Activated CD8-positive, alpha-beta memory T cell treated with anti-CD3 and anti-CD28 coated beads for 24 hours (primary cell): ENCODE measurements at places on chromosomes 12 and 14.

- DNase-seq = no peak
Measured at GRCh38 chr12:130166306-130166705, 4.0 kb downstream of the FZD10 start.

DNA sequence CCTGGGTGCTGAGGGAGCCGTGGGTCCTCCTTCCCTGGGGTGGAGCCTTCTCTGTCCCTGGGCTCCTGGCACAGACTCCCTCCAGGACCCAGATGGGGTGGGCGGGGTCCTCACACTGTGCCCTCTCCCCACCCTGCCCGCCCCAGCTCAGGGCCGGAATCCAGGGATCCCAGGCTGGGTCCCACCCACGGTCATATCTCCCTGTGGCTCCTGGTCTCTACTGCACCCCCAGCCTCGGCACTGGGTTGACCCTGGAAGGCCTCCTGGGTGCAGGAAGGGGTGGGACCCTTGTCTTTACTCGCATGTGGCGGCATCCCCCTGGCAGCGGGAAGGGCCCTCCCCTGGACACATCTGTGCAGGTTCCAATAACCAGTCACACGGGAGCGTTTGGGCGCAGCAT is 75.8 kb upstream of the EIF5 start:
- DNase-seq = no peak

- no peak for DNase-seq
Measured at GRCh38 chr14:23528555-23528954, 23.0 kb downstream of the ZFHX2 start.

DNA sequence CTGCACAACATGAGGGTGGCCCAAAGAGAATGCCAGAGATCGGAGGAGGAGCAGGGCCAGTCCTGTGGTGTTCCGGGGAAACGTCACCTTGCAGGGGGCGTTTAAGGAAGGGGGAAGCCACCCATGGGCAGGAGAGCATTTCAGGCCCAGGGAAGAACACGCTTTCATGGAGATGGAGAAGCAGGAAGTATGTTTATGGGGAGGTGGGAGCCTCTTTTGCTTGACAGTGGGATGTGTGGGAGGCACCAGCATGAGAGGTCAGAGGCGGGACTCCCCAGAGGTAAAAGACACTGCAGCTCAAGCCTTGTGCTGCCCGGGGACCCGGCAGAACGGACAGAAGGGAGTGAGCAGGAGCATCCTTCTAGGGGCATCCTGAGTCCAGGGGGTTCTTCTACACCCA is 1.3 kb upstream of the LRTM2 start:
- DNase-seq = no peak

GRCh38 chr14:79809849-79810612 is 401.3 kb downstream of the DIO2 start:
- no peak for DNase-seq

DNA sequence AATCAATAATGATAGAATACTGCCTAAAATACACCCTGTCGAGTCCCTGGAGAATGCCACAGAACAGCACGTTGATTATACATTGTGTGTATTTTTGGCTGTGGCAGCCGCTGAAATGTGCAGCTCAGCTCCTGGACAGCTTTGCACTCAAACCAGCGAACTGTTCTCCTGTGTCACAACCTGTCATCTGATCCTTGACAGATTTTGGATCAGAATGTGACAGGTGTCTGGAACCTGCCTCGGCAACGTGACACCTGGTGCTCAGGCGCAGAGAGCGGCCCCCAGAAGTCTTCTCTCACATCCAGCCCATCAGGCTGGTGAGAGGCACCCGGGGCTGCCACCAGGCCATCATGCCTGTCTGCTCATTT is 19.3 kb downstream of the MVK start:
- no peak for DNase-seq

DNA sequence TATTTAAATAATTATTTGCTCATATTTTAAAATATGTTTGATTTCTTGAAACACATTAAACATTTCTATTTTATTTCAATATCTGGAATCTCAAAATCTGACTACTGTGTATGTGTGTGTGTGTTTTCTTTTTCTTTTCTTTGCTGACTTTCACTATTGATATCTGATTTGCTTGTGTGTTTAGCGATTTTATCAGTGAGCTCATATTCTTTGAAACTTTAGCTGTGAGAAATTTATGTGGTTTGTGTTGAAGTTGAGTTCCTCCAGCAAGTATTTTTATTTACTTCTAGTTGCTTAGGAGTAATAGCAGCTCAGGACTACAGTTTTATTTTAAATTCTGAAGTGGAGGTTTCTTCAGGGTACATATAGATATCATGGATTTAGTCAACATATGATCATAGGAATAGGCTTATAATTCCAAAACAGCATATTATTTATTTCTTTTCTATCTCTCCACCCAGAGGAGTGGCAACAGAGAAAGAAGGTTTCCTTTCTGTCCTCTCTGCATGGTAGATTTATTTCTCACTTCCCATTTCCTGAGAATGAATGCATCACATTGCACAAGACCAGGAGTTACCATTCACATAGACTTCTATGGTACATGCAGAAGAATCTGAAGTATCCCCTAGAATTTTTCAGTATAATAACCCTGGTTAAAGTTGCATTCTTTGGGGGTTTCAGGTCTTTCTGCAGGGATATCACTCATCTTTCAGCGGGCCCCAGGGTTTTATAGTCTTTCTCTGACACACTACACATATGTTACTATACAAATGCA is 60.5 kb downstream of the PTPRQ start:
- DNase-seq = no peak

DNA sequence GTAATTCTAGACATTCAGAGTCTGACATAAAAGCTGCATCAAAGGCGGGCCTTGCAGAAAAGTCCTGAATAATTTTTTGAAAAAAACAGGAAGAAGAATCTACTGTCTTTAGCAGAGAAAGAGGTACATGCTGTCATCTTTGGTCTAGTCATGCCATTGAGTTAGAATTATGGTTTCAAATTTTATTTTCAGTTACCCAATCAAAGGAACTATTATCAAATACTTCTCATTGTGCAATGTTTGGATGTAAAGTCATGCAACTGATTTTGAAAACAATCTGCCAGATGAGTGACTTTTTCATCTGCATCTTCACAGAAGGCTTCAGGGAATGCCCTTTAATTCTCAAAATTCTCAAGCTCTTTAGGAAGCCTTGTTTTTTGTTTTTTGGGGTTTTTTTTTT is 803.5 kb downstream of the FLRT2 start:
- no peak for DNase-seq

GRCh38 chr12:55629058-55629841 is 7.4 kb upstream of the OR10P1 start:
- no peak for DNase-seq

DNA sequence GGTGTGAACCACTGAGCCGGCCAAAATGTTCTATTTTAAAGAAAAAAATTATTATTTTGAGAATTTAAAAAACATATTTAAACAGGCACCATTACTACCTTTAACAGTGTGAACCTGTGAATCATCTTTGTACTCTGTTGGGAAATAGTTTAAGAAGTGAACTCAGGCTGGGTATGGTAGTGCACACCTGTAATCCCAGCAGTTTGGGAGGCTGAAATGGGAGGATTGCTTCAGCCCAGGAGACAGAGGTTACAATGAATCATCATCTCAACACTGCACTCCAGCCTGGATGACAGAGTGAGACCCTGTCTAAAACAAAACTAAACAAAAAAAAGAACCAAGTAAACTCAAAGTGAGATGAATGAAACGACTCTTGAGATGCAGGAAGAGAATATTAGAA is 3.1 kb upstream of the WDR89 start:
- no peak for DNase-seq

DNA sequence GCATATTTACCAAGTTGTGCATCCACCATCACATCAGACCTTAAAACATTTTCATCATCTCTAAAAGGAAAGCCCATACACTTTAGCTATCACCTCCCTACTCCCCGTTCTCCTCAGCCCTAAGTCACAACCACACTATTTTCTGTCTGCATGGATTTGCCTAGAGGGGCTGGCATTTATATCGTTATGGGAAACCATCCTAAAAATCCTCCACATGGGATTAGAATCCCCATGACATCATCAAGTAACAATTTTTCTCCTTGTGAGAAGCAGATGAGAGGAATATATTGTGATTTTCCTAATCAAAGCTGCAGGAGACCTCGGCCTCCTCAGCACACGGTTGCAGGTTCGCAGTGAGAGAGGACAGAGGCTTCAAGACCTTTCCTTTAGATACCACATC is 114.1 kb downstream of the SLC15A4 start:
- DNase-seq = no peak

GRCh38 chr12:130459916-130460315 is 122.2 kb downstream of the PIWIL1 start:
- no peak for DNase-seq

GRCh38 chr12:113161415-113162016 is 12.0 kb downstream of the CFAP73 start:
- no peak for DNase-seq

GRCh38 chr14:94172545-94172944 is 1.6 kb upstream of the PPP4R4 start:
- no peak for DNase-seq

GRCh38 chr12:95630496-95630895 is 79.2 kb upstream of the USP44 start:
- no peak for DNase-seq

- no peak for DNase-seq
Measured at GRCh38 chr12:90152897-90153624, 444.4 kb upstream of the ATP2B1 start.

DNA sequence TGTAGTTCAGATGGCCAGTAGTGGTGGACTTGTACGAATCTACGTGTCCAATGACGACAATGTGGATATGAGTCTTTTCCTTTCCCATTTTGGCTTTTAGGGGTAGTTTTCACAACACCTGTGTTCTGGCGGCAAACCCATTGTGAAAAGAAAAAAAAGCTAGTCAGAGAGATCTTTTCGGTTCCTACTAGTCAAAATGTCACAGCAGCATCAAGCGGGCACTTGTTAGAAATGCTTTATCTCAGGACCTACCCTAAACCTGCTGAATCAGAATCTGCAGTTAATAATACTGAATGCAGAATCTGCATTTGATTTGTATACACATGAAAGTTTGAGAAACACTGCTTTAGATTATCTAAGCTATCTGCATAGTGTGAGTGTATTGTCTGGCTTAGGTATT is 18.3 kb downstream of the AEBP2 start:
- no peak for DNase-seq

DNA sequence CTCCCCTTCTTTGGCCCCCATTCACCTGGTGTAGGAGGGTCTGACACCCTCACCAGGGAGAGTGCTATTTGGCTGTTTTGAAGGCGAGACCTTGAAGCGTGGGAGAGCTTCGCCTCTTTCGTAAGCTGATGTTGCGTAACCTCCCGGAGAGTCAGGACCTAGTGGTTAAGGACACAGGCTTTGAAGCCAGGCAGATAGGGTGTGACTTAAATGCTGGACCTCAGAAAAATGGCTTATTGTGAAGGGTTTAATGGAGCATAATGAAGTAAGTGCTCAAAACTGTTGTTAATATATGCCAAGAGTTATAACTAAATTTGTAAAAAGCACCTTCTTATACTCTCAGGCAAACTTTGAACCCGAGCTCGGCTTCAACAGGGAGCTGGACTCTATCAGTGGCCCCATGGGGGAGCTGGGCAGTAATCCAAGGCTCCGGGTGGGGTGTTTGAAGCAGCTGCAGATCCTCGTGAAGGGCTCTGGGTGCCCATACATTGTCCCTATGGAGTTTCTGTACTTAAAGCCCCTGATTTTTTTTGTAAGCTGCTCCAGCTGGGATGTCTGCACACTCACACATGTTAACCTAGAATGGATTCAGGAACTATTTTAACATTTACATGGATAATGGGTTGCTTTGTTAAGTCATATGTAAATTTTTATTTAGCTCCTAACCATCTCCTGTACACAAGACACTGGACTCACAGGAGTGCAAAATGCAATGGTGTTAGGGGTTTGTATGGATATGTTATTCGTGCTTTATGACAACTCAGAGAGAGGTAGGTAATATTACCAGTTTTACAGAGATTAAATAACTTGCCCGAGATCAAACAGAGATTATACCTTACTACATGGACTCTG is 26.0 kb downstream of the PPFIBP1 start:
- DNase-seq = no peak

DNA sequence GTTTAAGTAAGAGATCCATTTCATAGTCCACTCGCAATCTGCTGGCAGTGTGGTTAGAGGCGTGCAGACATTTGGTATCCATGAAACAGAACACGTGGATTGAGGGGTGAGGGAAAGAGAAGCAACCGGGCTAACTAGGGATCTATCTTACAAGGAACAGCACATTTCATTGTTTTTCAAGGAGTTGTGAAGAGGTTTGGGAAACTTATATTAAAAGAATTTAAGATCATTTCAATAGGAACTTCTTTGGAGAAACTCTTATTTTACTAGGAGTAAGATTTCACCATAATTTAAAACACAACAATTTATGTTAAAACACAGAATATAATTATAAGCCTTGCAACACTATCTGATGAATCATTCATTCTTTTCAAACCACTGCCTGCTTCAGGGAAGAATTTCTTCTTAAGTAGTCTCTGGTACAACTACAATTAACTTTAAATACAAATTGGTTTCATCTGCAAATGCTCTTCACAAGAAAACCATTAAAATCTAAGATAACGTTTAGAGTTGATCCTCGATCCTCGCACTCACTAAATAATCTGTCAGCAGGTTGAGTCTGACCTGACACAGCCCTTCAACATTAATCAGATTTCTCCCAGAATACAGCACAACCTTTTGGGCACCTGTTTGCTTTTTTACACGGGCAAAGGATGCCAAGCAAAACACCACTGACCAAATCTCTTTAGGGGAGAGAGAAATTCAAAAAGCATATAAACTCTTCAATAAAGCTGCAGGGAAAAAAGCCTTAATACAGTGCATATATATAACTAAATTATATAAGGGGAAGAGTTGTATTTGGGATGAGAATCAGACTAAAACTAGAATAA is 27.3 kb downstream of the PPTC7 start:
- DNase-seq = no peak

DNA sequence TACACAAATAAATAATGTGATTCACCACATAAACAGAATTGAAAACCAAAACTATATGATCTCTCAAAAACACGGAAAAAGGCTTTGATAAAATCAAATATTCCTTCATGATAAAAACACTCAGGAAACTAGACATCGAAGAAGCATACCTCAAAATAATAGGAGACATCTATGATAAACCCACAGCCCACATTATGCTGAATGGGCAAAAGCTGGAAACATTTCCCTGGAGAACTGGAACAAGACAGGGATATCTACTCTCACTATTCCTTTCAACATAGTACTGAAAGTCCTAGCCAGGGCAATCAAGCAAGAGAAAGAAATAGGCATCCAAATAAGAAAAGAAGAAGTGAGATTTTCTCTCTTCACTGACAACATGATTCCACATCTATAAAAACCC is 371.5 kb upstream of the ATXN7L3B start:
- DNase-seq = no peak

GRCh38 chr14:32013083-32013482 is 64.0 kb upstream of the ARHGAP5 start:
- DNase-seq = no peak
